ENCODE measurements at places on chromosomes 5 and 9.
A peak's percentile ranks its signal among the peaks of the same experiment; 100 is the strongest.

DNA sequence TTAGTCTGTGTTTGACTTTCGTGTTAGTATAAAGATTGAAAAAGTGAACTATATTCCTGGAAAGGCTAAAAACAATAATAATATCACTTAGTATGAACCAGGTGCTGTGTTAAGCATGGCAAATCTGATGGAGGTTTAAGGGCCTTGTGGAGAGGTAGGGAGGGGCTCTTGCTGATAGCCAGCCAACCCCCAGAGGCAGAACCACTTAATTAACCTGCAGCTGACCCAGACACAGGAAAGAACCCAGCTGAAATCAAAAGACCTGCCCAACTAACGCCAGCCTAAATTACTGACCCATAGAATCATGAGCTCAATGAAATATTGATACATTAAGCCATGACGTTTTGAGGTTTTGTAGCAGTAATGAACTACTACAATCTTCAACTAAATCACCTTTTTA is 28.3 kb upstream of the TAF1L start:
- no peak for DNase-seq

DNA sequence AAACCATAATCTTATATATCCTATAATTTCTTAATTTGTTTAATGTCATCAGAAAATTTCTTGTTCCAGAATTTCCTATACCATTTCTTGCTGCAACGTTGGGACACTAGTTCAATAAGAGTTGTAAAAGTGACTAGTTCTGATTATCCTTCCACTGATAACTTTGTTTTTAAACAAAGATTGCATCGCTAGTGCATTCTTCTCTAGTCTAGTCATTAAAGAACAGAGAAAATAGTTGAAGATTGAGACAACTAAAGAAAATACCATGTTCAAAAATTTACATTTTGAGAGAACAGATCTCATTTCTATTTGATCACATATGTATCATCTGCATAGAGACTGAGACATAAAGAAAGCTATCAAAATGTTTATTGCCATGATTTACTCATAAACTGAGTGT is 1888.2 kb downstream of the EFNA5 start:
- no peak for DNase-seq

DNA sequence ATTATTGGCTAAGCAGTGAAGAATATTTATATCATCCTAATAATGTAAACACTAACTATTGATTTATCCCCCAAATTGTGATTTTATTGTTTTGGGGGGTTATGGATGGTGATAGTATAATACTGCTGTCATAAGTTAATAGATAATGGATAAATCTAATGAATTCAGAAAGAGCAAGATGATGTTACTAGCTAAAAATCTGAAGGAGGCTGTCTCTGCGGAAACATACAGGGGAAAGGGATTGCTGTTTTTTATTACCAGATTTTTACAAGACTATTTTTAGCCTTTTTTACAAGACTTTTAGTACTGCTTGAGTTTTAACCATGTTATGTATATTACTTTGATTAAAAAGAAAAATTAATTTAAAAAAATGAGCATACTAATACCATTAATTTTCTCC is 5.3 kb upstream of the ABL1 start:
- no peak for DNase-seq

DNA sequence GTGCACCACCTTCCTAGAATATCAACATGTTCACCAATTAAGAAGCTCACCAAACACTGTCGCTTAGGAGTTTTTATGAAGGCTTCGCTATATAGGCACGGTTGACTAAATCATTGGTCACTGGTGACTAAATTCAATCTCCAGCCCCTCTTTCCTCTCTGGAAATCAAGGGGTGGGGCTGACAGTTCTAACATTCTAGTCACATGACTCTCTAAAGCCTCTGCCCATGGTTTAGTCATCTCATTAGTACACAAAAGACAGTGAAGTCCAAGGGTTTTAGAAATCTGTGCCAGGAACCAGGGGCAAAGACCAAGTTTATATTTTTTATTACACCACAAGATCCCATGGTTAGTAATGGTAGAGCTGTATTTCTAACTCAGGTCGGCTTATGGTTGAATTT is 243.2 kb downstream of the ELAVL2 start:
- no peak for DNase-seq

- DNase-seq = no peak
Observed at GRCh38 chr5:53478411-53479044, 1.9 kb upstream of the FST start.

GRCh38 chr5:68502531-68502930 is 287.0 kb downstream of the PIK3R1 start:
- DNase-seq = no peak

DNA sequence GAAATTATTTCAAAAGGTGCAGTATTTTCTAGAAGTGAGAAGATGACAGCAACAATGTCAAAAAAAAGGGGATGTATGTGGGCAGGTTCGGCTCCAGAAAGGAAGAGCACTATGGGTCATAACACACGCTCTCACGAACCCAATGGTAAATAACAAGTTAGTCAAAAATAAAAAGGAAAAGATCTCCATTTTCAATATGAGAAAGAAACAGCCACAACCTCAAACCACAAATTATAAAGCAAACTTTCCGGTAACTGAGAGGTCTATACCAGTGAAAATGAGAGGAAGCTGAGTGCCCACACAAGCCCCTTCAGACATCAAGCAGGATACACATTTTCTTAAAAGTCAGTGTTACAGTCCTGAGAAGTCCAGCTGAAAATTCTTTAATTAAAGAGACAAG is 398.5 kb upstream of the RPS23 start:
- no peak for DNase-seq

DNA sequence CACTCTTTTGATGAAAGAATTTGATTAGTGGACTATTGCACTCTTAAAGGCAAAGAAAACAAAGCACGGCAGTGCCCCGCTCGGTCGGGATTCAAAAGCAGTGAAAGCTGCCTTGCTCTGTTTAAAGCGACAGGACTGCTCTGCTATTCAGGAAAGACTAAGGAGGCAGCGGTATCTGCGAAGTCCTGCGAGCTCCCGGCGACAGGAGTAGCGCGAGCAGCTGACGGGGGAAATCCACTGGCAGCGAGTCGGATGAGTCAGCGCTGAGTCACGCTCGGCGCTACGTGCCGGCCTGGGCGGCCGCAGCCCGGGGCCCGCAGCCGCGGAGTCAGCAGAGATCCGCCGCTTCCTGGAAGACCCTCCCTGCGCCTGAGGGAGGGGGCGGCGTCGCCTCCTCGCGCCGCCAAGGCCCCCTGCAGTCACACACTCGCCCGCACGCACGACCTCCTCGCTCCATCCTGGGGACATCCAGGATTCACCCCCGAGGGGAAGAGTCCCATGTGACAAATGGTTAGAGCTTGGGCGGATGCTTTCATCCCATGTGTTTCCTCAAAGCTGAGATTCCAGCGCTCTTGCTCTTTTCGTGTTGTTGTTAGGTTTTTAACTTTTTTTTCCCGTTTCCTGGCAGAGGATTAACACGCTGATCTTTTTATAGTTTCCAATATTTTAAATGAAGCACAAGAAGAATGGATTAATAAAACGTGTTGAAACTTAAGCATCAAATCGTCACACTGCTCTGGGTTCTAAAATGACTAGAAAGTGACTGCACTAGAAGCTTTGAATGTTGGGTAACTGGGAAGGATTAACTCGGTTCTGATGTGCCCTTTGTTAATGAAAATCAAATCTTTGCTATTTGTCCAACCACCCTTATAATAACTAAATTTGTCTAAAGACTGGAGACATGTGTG is 102.5 kb downstream of the ARRDC3 start:
- DNase-seq = peak; percentile 93

DNA sequence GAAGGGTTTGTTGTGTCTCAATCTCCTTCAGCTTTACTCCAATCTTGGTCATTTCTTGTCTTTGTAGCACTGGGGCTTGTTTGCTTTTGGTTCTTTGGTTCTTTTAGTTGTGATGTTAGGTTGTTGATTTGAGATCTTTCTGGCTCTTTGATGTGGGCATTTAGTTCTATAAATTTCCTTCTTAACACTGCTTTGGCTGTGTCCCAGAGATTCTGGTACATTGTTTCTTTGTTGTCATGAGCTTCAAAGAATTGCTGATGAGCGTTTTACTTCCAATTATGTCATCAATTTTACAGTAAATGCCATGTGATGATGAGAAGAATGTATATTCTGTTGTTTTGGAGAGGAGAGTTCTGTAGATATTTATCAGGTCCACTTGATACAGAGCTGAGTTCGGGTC is 353.3 kb downstream of the MAN2A1 start:
- DNase-seq = no peak

DNA sequence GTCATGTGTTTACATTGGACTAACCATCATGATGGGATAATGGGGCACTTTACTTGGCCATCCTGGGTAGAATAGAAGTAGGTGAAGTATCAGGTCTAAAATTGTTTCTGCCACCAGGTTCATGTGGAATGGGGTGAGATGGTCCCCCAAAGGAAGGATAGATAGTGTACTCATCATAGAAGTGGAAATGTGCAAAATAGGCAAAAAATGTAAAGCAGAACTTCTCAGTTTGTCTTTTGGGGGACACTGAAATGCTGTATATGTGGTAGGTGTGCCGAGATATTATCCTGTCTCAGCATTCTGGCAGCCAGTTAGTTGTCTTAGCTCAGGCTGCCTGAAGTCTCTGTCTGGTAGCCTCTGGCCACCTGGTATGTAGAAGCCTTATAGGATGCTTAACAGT is 107.6 kb downstream of the FOCAD start:
- DNase-seq = no peak

- DNase-seq = no peak
Observed at GRCh38 chr5:87410931-87411330, 1.8 kb downstream of the CCNH start.

GRCh38 chr5:160083501-160083900 is 35.7 kb downstream of the PWWP2A start:
- no peak for DNase-seq

DNA sequence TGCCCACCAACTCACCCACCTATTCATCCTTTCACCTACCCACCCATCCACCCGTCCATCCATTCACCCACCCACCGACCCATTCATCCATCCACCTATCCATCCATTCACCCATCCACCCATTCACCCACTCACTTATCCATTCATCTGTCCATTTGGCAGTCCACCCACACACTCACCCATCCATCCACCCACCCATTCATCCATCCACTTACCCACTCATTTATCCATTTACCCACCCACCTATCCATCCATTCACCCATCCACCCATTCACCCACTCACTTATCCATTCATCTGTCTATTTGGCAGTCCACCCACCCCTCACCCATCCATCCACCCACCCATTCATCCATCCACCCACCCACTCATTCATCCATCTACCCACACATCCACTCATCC is 278.1 kb upstream of the IRX4 start:
- DNase-seq = no peak

- DNase-seq = no peak
Observed at GRCh38 chr5:14256756-14257393, 113.7 kb downstream of the TRIO start.

- DNase-seq = no peak
Observed at GRCh38 chr5:10726913-10727517, 34.0 kb downstream of the DAP start.

- no peak for DNase-seq
Observed at GRCh38 chr9:19429595-19429994, 20.8 kb downstream of the ACER2 start.

- no peak for DNase-seq
Observed at GRCh38 chr5:117220730-117221129, 646.1 kb upstream of the SEMA6A start.

DNA sequence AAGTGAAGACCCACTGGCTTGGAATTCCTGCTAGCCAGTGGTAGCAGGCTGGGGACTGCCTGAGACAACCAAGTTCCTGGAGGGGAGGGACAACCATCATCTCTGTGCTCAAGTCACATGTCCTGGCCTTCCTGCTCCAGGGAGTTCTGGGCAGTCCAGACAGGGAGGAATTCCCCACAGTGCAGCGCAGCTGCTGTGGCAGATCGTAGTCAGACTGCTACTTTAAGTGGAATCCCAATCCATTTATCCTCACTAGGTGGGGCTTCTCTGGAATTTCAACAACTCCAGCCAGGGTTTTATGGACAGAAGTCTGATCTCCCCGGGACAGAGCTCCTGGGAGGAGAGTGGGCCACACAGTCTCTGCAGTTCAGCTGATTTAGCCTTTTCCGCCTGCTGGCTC is 20.9 kb upstream of the OR5C1 start:
- no peak for DNase-seq

GRCh38 chr9:13791816-13792215 is 512.3 kb upstream of the MPDZ start:
- no peak for DNase-seq

DNA sequence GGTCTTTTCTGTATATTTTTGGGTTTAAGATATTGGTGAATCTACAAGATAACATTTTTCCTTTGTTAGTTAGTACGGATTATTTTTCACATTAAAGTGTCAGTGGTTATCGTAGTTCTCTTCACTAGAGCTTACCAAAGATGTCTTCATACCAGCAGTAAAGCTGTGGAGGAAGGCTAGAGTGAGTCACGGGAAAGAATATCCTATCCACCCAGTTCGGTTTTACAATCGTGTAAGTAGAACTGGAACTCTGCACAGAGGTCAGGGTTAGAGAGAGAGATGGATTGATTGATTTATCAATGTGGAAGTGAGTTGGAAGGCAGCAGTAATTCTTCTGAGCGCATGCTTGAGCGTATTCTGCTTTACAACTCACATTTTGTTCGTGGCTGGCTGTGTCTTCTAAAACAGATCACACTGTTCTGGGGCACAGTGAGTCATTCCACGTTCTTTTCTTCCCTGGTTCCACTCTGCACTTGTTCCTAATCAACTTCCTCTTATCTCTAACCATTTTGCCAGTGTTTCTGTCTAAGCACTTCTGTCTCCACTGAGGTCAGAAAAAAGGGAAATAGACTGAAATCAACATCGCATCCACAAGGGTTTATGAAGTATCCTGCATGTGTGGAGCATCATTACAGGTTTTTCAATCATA is 86.5 kb upstream of the ARRDC3 start:
- DNase-seq = no peak

- DNase-seq = no peak
Observed at GRCh38 chr5:83745816-83746215, 25.2 kb upstream of the HAPLN1 start.

- no peak for DNase-seq
Observed at GRCh38 chr5:176650354-176650884, 3.1 kb downstream of the TSPAN17 start.

DNA sequence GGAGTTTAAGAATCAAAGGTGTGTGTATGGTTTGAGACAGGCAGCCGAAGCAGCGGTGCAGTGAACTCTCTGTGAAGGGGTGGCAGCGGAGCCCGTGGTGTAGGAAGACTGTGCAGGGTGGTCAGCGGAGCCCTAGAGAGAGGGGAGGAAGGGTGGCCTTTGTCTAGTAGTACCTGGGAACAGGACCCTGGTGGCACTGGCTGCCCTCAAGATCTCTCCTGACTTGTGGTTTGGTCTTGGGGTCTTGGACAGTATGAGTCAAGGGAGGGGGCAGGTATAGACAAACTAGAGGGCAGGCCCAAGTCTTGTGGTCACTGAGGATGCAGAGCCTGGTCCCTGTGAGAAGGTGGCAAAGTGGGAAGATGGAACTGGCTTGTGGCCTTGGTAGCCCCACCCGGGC is 7.1 kb upstream of the NKX2-5 start:
- DNase-seq = no peak

GRCh38 chr9:128341435-128341849 is 1.1 kb downstream of the SLC27A4 start:
- DNase-seq = peak; percentile 21
